Bone marrow (tissue), 2 donors: ENCODE measurements at places on chromosomes 2 and 18.

DNA sequence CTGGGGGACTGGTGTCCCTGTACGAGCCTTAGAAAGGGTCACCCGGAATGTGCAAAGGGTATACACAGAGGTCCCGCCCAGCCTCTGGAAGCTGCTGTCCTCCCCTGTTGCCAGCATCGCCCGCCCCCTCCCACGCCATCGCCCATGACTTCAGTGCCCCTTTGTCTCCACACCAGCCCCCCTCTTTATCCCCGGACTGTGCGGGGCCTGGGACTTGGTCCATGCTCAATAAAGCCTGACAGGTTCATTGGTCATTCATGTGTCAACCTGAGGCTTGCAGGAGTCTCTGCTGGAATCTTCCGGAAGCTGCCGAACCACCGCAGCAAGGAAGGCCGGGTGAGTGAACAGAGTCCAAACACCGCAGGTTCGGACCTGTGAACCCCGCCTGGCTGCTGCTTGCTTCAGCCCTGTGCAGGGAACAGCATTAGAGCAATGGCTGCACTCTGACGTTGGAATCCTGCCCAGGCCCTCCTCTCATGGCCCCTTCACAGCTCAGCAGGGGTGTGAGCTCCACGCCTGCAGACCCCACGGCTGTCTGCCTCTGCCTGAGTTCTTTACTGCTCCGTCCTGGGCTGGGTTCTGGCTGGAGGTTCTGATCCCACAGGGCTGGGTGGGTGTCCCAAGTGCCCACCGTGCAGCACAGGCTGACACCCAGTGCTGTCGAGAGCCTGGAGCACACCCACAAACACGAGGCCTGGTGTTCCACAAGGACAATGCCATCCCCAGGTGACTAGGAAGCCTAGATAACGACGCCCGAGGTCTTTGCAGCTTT lies 96.5 kb downstream of the SEPTIN10 start:
- DNase-seq: no peak

DNA sequence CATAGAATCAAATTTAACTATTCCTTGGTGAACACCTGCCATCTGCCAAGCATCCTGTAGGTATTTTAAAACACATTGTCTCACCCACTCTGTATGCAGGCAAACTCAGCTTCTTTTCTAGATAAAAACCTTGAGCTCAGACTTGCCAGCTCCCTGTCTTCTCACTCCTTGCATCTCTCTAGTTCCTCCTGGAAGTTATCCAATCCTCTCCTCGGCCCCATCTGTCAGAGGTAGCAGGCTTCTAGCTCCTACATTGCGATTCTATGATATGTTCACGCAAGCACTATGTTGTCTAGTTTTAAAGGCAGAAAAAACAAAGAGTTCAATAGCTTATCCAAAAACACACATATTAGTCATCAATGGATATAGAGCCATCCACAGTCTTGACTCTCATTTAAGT lies 67.0 kb upstream of the APCDD1 start:
- DNase-seq: no peak

GRCh38 chr2:139386401-139386800 lies 606.2 kb upstream of the NXPH2 start:
- DNase-seq: no peak

DNA sequence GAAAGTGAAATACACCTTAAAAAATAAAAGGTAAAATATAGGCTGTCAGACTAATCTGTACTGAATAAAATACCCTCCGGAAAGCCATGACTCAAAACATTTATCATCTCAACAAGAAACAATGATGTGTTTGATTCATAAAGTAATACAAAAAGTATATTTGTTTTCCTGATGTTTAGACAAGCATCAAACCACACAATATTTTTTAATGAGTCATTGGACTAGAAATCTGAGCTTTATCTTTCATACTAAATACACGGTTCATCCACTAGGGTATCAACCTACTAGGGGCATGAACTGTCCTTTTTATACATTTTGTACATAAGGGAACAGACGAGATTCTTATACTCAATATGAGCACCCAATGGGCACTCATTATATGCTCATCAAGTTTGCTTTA lies 31.3 kb downstream of the CD226 start:
- DNase-seq: no peak

- DNase-seq: no peak
Measured at GRCh38 chr2:119349289-119349688, 17.3 kb downstream of the C2orf76 start.

- DNase-seq: no peak
Measured at GRCh38 chr2:160289831-160290230, 89.8 kb upstream of the ITGB6 start.

- DNase-seq: no peak
Measured at GRCh38 chr2:235300368-235301201, 193.3 kb upstream of the AGAP1 start.

GRCh38 chr2:151878655-151879563 lies 50.7 kb upstream of the ARL5A start:
- peak; percentile 28 for DNase-seq

DNA sequence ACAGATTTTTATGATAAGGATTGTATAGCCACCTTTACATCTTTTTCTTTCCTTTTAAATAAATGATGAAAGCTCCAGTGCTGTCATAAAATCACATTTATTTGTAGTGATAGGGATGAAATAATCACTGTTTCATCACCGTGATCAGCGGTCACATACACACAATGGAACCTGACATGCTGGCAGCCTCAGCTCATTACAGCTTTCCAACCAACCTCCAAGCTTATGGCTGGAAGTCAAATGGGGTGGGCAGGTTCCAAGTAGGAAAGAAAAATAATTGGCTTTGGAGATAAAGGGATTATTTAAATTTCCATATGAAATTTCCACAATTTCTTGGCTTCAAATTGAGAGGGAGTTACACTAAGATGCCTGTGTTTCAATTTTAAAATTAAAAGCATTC lies 251.3 kb downstream of the PLCL1 start:
- no peak for DNase-seq

GRCh38 chr2:9154061-9154460 lies 52.6 kb upstream of the ASAP2 start:
- DNase-seq: no peak

GRCh38 chr18:48408727-48409590 lies at the start of gene ZBTB7C:
Gene ZBTB7C, minus strand, starts transcription at chr18:48409383.
- DNase-seq: no peak

DNA sequence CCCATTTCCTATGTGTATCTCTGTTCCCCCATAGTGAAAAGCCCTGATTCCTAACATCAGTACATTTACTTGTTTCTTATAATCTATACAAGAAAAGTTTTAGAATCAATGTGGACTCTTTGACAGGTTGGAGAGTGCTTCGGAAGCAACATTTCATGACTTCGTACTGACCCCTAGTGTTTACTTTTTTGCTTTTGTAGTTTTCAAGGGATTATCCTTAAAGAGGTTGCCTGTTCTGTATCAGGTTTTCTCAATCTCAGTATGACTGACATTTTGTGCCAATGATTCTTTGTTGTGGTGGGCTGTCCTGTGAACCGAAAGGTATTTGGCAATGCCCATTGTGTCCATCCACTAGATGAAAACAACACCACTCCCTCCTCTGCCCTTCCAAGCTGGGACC lies 43.3 kb upstream of the SERPINB2 start:
- DNase-seq: no peak

GRCh38 chr18:7257426-7257740 lies 26.5 kb downstream of the LRRC30 start:
- no peak for DNase-seq

DNA sequence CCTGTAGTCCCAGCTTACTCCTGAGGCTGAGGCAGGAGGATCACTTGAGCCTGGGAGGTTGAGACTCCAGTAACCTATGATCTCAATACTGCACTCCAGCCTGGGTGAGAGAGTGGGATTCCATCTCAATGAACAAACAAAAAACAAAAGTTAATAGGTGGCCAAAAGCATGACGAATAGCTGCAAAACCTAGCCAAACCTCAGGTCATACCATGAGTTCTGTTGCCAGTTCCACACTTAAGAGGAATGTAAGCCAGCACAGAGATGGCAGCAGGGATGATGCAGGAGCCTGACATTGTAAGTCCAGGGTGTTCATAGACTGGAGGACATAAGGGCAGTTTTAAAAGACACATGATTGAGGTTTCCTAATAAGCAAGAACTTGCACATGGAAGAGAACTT lies 55.3 kb upstream of the RMDN2 start:
- no peak for DNase-seq

GRCh38 chr2:155190342-155190741 lies 491.8 kb downstream of the KCNJ3 start:
- no peak for DNase-seq

GRCh38 chr2:147689220-147689909 lies 155.5 kb upstream of the ACVR2A start:
- no peak for DNase-seq

- DNase-seq: no peak
Measured at GRCh38 chr2:28129955-28130695, 239.6 kb downstream of the BABAM2 start.

DNA sequence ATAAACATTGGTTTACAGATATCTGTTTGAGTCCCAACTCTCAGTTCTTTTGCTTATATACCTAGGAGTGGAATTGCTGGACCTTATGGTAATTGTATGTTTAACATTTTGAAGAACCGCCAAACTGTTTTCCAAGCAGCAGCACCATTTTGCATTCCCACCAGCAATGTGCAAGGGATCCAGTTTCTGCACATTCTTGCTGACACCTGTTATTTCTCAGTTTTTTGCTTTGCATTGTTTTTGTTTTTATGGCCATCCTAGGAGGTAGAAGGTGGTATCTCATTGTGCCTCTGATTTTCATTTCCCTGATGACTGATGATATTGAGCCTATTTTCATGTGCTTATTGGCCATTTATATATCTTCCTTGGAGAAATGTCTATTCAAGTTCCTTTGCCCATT lies 71.2 kb downstream of the MCFD2 start:
- DNase-seq: no peak

- no peak for DNase-seq
Measured at GRCh38 chr2:37553411-37554154, 117.9 kb downstream of the CDC42EP3 start.

DNA sequence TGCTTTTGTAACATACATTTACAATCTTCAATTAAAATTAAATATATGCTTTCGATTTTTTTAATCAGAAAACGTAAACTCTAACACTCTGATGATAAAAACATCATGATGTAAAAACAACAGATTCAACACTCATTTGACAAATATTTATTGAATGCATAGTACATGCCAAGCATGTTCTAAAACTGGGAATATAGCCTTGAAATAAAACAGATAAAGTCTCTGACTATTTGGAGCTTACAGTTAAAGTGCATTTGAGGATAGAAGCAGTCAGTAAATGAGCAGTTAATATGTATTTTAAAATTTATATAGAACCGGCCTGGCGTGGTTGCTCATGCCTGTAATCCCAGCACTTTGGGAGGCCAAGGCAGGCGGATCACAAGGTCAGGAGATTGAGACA lies 47.8 kb downstream of the TMX3 start:
- no peak for DNase-seq

- no peak for DNase-seq
Measured at GRCh38 chr2:42029639-42030199, 18.1 kb upstream of the PKDCC start.

- no peak for DNase-seq
Measured at GRCh38 chr2:43759195-43759594, 14.6 kb upstream of the DYNC2LI1 start.

DNA sequence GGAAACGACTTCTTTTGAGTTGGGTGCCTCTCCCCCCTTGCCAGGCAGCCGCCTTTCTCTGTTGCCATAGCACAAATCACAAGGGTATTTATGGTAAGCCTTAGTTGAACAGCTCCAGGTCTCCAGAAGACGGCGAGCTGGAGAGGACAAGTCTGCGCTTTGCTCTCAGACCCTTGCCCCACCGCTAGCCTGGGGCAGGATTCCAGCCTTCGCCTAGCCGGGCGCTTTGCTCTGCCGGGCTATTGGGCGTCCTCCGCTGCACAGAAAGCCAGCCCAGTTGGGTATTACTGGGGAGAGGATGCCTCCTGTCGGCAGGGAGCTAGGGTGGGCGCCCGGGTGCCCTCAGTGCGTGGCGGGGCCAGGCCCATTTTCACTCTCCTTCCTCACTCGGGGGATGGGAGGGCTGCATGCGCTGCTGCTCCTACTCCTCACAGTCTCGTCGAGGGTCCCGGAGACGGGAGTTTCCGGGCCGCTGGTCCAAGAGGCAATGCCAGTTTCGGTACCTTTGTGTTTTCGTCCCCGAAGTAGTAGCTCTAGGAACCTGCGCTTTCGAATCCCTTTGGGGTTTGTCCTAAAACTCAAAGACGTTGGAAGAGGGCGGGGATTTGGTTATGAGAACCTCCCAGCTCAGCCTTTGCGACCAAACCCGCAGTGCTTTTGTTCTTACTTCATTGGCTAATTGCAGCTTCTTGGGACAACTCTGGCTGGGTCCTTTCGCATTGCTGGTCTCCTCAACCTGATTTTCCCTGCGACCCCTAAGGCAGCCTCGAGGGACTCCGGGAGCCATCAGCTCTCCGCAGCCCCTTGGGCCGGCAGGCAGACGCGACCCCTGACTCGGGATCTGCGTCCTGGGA lies 3.6 kb upstream of the DLX2 start:
- DNase-seq: peak; percentile 32

DNA sequence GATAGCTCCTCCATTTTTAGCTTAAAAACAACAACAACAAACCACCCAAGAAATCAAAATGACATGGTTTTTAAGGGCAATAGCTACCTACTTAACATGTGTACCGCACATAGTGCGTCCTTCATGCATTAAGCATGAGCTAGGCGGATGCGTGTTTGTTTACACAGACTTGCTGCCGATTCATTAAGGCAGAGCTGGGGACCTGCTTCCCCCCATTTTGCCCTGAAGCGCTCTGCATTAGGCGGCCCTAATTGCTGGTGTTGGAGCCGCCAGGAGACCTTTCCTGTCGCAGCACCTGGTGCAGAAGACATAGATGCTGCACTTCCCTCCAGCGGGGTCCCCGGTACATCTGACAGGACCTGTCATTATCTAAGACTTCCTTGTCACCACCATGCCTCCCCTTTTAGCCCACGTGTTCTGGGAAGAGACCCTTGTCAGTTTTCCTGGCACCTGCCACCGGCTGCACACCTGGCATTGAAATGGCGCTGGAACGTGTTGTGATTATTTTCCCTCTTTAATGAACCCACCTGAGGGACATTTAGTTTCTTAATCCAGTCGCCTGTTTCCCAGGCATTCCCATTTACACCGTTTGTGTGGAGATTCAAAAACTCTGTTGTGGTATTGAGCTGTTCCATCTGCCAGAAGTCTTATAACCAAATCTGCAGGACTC lies 261.1 kb upstream of the RAB12 start:
- DNase-seq: no peak

DNA sequence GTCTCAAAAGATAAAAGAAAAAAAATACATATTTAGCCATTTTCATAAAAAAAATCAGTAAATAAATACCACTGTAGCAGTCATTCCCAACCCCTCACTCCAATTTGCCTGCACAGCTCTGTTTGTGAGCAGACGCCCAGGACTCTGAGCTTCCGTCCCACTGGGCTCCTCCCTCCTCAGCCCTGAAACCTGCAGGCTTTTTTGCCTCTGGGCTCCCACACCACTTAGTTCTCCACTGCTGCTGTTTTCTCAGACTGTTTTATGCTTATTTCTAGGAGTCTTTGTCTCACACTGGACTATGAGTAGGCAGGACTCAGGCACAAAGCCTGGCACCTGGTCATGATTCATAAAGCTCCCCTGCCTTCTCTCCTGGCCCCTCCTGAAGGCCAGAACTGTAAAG lies 6.1 kb upstream of the CXCR1 start:
- no peak for DNase-seq
